ENCODE measurements at places on chromosomes 5 and 9.

GRCh38 chr5:157271740-157272271 is 5.9 kb downstream of the CYFIP2 start:
- no peak for DNase-seq

DNA sequence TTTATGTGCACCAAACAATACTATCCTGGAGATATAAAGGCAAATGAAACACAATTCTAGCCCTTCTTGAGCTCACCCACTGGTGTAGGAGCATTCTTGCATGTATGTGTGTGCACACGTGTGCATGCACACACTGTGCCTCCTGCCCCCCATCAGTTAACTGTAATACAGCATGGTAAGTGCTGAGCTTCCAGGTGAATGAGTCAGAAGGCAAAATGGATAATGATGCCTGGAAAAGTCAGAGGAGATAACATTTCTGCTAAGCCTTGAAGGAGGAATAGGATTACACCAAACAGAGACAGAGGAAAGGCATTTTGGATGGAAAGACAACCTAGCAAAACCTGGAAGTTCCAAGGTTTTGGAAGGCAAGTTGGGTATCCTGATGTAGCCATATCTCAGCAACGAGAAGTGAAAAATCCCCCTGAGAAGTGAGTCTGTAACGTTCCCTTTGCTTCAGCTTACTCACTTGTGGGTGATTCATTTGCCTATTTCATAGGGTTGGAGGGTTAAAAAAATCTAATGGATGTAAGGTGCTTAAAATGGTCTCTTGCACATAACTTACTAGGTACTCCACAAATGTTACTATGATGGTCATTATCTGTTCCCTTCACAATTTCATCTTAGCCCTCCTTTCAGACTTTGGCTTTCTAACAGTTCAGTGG is 101.4 kb upstream of the STC2 start:
- DNase-seq: peak; percentile 44

DNA sequence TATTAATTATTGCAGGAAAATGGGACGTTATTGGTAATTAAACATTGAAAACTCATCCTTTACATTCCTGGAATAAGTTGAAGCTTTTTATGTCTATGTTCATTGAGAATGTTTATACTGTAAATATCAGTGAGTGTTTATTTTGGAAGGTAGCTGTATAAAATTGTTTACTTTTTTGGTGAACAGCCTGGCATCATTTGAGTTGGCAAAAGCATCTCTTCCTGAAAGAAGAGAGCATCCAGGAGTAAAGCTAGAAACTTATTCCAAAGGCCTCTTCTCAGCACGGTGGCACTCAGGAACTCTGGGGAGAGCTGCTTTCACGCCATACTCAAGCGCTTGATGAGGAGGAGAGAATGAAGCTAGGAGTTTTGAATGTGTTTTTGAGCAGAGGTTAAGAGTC is 79.9 kb downstream of the GAPVD1 start:
- no peak for DNase-seq

- DNase-seq: peak; percentile 67
These were observed 182.0 kb downstream of the GRIA1 start for GRCh38 chr5:153672347-153673090.

DNA sequence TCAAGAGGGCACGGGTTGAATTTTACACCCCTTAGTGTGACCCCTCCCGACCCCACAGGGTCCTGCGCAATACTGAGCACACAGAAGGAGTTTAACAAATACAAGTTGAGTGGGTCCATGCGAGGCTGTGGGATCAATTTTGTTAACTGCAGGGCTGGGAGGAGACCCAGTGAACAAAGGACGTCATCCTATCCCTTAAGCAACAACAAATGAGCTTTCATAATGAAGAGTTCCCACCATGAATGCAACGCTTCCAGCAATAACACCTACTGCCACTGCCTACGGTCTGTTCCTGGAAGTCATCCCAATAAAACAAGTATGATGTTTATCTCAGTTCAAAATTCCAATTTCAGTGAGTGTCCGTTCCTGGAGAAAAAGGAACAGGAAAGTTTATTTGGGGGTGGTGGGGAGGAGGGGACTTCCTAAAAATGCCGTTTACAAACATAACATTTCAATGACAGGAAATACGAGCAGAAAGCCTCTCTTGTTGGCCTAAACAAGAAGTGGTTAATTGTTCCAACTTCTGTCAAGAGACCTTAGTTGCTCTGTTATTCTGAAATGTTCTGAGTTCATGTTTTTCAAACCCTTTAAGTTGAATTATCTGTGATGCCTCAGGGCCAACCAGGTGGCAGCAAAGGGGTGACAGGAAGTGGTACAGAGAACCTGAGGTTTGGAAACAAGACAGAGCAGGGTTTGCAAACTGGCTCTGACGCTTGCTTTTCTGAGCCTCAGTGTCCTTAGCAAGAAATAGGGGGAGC is 65.8 kb upstream of the PLPP6 start:
- DNase-seq: no peak

DNA sequence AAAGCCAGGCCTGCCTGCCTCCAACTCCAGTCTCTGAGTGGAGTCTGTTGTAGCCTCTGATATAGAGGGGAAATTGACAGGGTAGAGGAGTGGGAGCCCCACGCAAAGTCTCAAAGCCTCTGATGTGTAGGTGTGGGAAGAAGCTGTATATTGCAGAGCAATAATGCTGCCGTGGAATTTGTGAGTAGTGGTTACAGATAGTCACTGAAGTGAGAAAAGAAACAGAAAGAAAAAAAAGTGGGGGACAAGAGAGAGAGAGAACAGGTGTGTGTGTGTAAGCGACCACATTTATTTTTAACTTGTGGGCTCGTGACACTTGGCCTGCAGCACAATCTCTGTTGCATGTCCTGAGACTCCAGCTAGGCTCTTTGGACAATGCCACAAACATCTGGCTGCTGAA is 227.8 kb downstream of the NSG2 start:
- DNase-seq: no peak

DNA sequence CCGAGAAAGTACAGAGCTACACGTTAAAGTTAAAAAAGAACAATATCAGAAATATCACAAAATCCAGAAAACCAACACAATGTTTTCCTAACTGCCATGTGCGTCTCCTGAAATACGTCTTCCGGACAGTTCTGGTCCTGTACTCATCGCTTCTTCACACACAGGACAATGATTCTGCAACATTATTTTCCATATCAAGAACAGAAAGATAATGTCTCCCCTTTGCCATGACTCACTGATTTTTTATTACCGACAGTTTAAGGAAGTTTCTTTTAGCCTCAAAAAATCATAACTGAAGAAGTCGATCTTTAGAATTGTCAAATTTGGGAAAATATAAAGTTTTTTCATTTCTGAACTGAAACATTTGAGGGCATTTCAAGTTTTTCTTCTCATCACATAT is 2.5 kb downstream of the TBC1D9B start:
- DNase-seq: no peak

GRCh38 chr5:74055486-74056106 is 429.6 kb downstream of the ARHGEF28 start:
- DNase-seq: no peak

- no peak for DNase-seq
These were observed 10.0 kb upstream of the PLK2 start for GRCh38 chr5:58469896-58470295.

DNA sequence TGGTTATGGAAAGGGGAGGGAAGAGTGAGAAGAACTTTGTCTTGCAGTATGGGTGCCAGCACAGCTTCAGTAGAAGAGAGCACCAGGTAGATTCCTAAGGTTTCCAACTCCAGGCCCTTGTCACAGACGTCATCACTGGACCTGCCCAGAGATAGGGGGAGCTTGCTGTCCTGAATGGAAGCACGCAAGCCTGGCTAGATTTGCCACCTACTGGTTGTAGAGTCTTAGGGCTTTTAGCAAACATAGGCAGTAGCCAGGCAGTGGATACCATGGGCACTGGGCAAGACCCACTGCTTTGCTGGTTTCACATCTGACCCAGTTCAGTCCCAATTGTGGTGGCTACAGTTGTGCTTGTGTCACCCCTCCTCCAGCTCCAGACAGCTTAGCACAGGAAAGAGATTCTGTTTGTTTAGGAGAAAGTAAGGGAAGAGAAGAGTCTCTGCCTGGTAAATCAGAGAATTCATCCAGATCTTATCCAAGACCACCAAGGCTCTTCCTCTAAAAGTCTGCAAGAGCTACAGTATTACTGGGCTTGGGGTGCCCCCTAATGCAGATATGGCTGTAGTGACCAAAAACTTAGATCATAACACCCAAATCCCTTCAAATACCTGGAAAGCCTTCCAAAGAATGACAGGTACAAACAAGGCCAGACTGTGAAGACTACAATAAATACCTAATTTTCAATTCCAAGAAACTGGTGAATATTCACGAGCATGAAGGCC is 158.9 kb downstream of the HINT1 start:
- peak; percentile 10 for DNase-seq

DNA sequence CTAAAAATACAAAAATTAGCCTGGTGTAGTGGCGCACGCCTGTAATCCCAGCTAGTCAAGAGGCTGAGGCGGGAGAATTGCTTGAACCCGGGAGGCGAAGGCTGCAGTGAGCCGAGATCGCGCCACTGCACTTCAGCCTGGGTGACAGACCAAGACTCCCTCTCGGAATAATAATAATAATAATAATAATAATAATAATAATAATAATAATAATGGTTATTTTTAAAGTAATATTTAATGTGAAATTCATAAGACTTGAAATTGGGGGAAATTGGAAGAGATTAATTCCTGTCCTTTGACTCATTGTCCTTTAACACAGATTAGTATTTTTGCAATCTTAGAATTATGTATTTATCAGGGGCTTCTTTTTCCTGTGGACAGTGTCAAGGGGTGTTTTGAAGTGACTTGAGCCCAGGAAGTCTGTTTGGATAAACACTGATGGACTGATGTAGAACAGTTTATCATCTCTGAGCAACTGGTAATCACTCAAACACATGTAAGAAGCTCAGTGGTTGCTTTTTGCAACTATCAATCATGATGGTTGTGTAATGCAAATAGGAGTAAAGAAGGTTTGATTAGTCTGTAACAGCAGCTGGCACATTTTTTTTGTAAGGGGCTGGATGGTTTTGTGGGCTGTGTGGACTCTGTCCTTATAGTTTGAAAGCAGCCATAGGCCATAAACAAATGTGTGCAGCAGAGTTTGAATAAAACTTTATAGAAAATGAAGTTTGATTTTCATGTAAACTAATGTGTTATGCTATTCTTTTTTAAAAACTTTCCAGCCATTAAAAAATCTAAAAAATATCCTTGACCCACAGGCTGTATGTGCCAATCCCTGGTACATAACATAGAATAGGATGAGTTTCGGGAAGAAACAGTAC is 93.5 kb downstream of the F2RL2 start:
- no peak for DNase-seq

DNA sequence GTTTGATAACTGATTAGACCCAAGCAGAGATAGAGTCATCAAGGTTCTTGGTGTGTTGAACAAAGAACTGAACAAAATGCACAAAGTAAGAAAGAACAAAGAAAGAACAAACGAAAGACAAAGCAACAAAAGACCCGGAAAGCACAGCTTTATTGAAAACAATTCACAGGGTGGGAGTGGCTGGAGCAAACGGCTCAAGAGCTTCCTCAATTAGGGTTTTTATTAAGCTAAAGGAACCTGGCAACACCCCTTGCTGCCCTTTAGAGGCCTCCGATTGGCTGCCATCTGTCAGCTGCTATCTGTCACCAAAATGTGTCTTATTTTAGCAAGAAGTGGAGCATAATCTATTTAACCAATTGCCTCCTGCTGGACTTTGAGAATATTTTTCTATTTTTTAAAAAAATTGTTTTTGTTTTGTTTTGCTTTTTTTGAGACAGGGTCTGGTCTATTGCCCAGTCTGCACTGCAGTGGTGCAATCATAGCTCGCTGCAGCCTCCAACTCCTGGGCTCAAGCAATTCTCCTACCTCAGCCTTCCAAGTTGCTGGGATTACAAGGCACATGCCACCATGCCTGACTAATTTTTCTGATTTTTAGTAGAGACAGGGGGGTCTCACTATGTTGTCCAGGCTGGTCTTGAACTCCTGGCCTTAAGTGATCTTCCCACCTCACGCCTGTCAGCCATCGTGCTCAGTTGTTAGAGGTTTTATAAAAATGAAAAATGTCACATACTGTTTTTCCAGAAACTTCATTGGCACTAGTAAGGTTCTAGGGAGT is 7.7 kb upstream of the ABO start:
- no peak for DNase-seq

DNA sequence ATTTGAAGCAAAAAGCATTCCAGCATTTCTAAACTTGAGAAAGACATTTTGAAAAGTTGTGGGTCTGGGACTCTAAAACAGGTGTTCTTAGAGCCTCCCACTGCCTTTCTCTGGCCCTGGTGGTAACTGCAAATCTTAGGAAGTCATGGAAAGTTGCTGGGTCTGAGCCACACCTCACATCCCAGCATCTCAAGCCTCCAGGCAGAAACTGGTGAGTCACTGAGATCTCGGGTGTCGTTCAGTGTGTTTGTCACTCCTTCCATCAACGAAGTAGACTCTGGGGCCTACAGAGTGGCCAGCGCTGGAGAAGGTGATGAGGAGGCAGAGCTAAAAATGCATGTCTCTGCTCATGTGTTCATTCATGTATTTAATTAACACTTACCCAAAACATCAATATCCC is 59.6 kb upstream of the C5orf58 start:
- DNase-seq: peak; percentile 53

- peak; percentile 42 for DNase-seq
These were observed 79.8 kb downstream of the RICTOR start for GRCh38 chr5:38994324-38994927.

DNA sequence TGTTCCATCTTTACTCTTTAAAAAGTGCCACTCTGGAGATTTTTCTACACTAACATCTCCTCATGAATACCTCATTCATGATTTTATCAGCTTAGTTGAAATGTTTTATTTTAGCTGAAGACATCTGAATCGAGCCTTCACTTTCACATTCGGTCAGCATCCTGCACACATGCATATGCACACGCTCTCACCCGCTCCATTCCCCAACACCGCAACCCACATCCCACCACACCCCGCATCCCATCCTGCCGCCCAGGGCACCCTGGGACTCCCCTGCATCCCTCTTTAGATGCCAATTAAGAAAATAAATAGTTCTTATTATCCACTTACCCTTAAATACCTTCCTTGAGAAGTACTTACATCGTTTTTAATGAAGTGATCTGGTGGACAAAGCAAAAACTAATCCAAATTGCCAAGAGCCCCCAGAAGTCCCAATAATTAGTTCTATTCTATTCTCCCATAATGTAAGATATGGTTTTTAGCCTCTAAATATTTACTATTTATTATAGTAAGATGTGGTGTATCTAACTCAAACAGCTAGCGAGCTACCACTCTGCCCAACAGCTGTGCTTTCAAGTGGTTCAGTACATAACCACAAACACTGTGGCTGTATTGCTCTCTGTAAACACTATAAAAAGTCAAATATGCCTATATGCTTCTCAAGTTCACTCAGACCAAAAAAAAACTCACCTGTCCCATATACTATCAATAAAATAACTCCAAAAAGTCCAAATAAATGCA is 38.2 kb downstream of the GZMK start:
- DNase-seq: no peak

GRCh38 chr5:108947164-108947563 is 199.5 kb downstream of the FER start:
- no peak for DNase-seq
